ENCODE measurements at places on chromosomes 1 and 21.

DNA sequence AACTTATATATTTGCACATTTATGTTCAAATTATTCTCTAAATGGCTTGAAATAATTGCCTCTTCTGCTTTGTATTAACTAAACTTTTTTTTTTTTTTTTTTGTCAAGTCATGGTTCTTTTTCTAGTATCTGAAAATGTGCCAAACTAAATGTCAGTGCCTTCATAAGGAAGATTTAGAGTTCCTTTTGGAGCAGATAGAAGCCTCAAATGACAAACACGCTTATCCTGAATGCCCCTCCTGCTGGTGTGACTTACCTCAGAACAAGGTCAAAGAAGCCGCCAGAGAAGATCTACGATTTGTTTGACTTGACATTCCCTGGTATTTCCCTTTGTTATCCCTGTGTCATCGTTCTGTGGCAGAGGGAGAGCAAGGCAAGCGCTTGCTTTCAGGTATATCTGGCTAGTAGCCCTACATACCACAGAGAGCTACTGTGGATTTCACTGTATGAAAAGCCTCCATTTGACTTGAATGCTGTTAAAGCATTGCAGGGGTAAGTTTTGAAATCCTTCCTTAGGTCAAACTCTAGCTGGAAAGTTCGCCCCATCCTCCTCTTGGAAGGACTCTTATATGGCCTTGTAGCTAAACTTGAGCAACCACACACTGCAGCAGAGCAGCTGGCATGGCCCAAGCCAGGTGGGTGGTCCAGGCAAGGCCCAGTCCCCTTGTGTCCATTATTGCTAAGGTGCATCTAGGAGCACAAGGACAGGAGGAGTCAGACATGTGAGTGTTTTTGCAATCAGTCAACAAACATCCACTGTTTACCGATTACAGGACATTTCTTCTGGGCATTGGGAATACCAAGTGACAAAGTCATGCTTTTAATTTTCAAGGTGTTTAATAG, 285.4 kb upstream of the USP25 start:
- no peak for DNase-seq

DNA sequence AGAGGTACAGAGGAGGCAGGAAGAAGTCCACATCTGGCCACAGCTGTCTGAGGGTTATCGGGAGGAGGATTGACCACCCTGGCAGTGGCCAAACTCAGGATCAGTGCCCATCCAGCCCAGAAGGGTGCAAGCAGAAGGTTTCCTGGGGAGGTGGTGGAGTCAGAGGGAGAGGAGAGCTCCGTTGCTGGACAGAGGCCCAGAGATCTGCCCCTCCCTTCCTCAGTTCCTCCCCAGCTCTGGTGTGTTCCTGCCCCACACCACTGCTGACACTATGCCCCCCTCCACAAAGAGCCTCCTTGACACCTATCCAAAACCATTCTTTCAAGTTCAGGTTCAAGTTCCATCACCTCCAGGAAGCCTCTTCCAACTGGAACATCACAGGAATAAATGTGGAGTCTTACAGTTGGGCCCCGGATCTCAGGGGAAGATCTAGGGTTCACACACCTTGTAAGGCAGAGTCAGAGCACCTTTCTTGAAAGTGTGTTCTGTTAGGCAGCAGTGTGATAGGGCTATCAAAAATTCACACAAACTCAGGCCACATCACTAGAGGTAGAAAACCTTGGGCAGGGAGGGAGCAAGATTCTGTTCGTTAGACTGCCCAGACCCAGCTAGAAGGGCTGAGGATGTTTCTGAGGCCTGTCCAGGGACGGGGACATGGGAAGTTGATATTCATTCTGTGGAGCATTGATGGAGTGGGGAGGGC, 7.4 kb downstream of the LDLRAD1 start:
- no peak for DNase-seq

DNA sequence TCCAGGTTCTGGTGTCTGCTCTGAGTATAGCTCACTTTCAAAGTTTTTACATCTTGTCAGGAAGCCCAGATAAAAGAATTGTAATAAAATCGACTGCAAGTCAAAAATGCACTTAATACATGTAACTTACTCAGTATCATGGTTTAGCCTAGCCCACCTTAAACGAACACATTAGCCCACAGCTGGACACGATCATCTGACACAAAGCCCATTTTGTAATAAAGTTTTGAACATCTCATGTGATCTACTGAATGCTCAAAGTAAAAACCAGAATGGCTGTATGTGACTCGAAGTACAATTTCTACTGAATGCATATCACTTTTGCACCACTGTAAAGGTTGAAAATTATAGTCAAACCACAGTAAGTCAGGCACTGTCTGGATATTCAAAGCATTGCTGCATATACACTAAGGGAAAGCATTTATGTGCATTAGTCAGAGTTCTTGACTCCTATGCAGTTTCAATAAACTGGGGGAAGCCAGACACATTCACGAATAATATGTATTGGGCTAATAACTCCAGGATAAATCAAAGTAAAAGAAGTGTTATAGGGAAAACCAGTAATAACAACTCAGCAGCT, 12.2 kb upstream of the TDRD10 start:
- no peak for DNase-seq

- no peak for DNase-seq
Observed at GRCh38 chr1:2113620-2114135, 63.5 kb downstream of the PRKCZ start.

DNA sequence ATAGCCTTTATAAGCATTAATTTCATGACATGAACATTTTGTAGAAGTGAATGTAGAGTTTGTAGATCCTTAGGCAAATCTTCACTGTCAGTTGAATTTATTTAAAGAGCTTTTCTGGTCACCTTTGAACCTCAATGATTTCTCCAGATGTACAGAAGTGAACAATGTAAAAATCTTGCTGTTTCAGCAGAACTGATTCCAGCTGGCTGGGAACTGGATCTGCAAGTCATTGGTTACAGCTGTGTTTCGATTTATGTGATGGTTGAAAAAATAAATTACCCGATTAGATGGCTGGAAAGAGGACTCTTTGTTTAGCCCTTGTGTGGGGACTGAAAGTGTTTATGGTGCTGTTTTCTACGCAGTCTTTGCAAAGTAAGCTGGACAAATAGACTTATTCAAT, 849.8 kb downstream of the USP25 start:
- no peak for DNase-seq

- DNase-seq: no peak
Observed at GRCh38 chr1:173417563-173417962, 59.6 kb upstream of the PRDX6 start.

GRCh38 chr1:182122913-182123260, 61.4 kb upstream of the ZNF648 start:
- DNase-seq: no peak

GRCh38 chr1:154446789-154447188, 41.6 kb downstream of the IL6R start:
- no peak for DNase-seq

- DNase-seq: no peak
Observed at GRCh38 chr1:28112388-28113241, 24.2 kb upstream of the EYA3 start.

- no peak for DNase-seq
Observed at GRCh38 chr1:85544689-85545215, 35.8 kb upstream of the CCN1 start.

- DNase-seq: no peak
Observed at GRCh38 chr1:59329412-59330053, 32.6 kb downstream of the FGGY start.

DNA sequence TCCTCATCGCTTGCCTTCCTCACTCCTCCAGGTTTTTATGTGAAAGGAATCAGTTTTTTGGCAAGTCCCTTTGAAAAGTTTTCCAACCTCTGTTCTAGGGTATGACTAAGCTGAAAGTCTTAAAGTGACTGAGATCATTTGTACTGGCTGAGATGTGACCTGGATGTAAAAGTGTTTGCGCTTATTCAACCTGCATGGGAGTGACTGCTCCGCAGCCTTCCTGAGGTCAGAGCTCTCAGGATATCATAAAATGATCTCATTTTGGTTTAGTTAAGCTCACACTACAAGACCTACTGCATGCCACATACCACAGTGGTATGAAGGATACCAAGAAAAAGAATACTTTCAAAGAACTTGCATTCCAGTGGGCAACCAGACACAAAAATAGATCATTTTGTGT, 29.8 kb upstream of the TADA1 start:
- DNase-seq: no peak

GRCh38 chr1:16101623-16102022, 28.2 kb upstream of the FAM131C start:
- no peak for DNase-seq

- no peak for DNase-seq
Observed at GRCh38 chr1:119873135-119874015, 22.9 kb downstream of the ADAM30 start.

DNA sequence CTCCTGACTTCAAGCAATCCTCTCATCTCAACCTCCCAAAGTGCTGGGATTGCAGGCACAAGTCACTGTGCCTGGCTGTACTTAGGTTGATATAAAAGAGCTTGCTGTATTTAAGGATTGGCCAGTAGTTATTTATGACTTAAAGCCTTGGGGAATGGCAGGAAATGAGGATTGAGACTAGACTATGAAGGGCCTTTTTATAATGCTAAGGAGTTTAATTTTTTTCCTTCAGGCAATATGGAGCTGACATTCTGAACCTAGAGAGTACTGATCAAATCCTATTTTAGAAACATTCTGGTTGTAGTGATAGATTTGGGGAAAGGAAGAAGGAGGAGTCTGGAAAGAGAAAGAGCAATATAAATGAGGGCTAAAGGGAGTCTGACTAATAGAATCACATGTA, 44.7 kb downstream of the MSH4 start:
- DNase-seq: no peak

- no peak for DNase-seq
Observed at GRCh38 chr1:39952359-39953110, 2.4 kb upstream of the MFSD2A start.

DNA sequence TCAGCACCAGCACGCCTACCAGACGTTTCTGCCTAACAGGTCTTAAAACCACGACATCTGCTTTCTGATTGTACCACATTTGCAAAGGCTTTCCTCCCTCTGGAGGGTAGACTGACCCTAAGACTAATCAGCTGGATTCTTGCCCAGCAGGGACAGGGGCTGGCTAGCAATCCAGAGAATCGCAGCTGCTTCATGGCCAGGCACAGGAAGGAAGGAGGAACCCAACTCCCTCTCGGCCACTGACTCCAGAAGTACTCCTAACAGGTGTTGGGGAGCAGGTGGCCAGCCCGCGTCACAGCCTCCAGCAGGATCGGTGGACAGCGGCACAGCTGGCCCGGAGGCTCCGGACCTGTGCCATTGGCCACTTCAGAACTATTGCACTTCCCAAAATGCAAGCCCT, 180.8 kb downstream of the NPHP4 start:
- DNase-seq: no peak

DNA sequence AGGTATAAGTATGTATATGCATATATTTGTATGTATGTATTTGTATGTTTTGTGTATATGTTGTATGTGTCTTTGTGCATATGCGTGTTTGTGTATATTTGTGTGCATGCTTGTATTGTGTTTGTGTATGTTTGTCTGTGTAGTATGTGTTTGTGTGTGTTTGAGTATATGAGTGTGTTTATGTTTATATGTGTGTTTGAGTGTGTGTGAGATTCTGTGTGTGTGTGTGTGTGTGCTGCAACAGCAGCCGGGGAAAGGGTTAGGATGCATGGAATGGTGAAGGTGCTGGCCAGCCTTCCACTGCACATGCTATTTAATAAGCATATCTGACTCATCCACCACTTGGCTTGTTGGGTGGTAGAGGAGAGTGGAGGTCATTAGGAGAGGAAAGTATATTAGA, 46.6 kb upstream of the RAB4A start:
- DNase-seq: no peak

- no peak for DNase-seq
Observed at GRCh38 chr1:20538760-20539551, 13.4 kb upstream of the FAM43B start.

DNA sequence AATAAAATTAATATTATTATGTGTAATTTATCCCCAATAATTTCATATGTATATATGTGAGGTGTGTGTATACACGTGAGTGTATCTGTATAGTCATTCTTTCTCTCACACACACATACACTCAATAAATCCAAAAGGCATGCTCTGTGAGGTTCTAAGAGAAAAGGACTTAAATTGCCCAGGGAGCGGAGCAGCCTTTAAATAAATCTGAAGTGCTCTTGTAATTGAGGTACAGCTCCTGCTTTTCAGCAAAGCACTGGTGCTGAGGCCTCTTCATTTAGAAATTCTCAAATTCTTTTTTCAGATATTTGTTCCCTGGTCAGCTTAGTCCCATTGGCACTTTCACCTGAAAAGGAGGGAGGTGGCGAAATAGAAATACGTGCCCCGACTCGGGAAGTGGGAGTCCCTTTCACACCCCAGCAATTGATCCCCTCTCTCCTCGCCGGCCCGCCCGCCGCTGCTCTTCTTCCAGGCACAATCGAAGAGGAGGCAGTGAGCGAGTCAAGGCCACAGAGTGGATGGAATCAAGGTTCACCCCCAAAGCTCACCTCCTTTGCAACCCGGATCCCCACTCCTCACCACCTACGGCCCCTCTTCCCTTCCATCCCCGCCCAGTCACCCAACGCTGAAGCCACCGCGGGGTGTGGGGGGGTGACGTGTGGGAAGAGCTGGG, 944 bp downstream of the PLPPR5 start:
- DNase-seq: no peak

DNA sequence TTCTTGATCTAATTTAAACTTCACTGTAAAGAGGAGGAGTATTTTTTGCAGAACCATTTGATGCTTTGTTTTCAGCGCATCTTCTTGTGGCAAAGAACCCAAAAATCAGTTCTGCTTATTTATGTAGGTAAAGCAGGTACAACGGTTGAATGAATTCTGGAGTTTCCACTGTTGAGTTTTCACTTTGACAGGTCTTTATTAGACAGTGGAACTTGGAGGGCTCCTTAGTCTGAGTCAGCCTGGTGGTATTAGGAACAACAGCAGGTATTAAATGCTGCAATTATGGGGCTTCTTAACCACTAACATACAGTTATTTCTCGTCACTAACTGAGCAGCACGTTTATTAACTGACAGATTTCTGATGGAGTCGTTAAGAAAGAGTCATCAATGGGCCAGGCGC, 1.2 kb downstream of the LRIG2 start:
- no peak for DNase-seq

DNA sequence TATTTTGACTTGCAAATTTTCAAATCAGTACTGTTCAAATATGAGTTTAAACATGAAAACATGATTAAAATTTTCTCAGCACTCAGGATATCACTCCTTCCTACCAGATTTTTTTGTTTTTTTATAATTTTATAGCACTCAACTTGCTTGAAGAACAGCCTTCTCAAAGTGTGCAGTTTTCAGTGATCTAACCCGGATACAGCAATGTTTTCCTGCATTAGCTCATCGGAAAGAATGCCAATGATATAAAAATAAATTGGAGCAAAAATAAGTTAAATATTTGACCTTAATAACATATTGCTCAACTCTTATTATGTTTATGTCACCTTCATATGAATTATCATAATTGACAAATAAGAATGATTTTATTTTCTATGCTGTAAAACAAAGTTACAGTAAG, 766.8 kb downstream of the USP25 start:
- DNase-seq: no peak

GRCh38 chr1:26357121-26357602, 3.2 kb upstream of the CRYBG2 start:
- DNase-seq: no peak

DNA sequence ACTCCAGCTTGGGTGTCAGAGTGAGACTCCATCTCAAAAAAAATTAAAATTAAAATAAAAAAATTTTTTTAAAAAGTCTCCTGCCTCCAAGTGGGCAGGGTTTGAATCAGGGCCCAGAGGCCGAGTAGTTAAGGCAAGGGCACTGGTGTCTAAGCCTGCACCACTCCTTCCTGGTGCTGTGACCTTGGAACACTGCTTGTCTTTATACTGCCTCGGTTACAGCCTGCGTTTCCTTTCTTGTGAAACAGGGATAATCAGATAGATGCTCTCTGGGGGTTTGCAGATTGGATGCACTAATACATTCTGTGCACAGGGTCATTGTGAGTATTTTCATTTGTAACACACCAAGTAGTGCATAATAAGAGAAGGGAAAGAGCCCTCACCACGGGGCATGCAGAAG, 58.4 kb upstream of the EFHD2 start:
- DNase-seq: no peak

All from AG09319 (cell line).